ENCODE measurements at places on chromosomes 1 and 21.

- no peak for DNase-seq
Observed at GRCh38 chr1:50750021-50750619, 209.9 kb downstream of the FAF1 start.

DNA sequence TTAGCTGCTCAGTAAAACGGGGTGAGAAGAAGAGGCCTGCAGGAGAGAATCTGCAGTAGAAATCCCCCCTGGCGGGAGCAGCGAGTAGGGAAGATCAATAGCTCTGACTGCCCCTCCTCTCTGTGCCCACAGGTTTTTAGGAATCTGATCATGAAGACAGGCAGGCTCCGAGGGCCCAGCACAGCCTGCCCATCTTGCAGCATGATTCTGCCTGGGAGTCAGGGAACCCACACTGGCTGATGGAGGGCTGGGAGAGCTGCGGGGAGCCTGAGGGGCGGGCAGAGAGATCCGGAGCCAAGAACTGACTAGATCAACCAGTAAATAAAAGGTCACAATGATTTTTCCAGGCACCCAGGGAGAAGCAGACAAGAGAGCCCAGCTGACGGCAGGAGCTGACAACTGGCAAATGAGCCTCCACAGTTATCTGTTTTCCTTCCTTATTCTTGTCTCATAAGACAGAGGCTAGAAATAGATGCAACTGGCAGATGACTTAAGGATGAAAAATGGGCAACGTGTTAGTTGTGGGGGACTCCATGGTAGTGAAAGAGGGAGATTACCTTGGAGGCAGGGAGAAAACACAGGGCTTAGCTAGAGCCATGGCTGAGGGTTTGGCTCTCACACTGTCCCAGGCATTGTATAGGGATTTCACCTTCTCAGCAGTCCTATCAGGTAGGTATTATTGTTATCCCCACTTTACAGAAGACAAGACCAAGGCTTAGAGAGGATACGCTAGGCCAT is 116.2 kb downstream of the PLXNA2 start:
- DNase-seq, result no peak

DNA sequence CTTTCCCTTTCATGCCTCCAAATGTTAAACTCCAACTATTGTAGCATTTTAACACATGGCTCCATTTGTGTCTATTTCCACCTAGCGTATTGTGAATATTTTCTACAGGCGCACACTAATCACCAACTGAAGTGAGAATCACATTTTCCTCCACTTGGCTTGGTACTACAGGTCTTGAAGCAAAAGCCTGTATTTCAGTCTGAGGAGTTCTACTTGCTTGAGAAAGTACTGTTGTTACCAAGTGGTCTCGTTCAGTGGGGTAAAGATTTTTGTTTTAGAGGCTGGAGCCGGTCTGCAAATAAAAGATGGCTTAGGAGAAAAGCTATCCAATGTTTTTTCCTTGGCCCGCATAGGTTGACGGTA is 550 bp upstream of the PTBP2 start:
- DNase-seq, result no peak

- no peak for DNase-seq
Observed at GRCh38 chr1:81443288-81443687, 357.4 kb upstream of the ADGRL2 start.

- no peak for DNase-seq
Observed at GRCh38 chr21:38202811-38203210, 54.0 kb upstream of the KCNJ15 start.

DNA sequence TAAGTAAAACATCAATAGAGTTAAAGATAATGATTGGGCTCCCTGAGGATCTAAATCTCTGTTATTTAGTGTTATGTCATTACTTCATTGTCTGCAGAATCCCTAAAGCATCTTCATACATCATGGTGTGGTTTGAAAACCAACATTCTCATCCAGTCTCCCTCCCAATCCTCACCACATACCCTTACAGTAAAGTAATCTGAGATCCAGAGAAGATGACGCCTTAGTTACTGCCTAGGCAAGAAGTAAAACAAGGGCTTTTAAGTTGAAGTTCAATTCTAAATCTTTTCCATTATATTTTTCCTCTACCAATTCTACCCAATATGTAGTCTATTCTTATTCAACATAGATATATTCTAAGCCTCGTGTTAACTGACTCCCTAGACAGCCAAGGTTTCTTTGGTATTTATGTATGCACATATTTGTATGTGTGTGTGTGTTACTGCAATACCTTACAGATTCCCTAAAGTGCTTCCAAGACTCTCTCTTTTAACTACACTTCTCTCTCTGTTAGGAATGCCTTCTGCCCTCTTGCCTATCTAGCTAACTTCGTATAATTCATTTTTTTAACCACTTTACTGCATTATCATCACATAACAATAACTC is 17.3 kb downstream of the DPH5 start:
- DNase-seq, result no peak

DNA sequence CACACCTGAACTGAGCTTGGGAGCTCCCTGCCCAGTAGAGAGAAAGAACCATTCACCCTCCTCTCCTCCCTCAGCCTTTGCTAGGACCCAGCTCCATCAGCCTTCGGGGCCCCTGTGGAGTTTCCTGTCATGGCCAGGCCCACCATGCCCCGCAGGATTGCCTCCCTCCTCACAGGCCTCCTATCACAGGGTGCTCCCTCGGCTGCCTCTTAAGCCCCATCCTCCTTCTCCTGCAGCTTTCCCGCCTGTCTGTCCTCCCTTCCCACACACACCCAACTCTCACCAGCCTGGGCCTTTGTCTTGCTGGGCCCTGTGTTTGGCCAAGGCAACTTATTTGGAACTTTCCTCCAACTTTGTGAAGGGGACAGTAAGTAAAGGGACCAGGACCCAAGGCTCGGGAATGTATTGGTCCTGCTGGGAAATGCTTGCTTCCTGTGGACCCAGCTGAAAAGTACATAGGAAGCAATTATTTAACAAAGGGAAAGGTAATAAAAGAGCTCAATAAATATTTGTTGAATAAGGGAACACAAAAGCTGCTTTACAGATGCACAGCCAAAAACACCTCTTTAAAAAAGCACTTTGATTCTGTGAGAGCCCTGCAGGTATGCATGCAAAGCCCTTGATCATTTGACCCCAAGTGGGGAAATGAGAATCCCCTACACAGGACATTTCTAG is 31.6 kb upstream of the TENT5C start:
- no peak for DNase-seq

DNA sequence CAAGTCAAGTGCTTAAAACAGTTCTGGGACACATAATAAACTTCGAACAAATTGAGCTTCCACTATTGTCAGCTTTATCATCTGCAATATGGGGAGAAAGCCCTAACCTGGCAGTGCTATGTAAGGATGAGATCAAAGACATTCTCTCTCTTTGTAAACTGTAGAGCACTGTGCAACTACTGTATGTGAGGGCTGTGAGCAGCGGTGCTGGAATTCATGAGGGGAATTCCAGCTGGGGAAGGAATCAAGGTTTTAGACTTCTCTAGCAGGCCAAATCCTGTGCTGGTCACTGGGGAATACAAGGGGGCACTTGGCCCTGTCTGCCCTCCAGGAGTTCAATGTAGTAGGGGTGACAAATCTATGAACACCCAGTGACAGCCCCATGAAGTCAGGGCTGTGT is 9.3 kb downstream of the FAM151A start:
- DNase-seq, result no peak

DNA sequence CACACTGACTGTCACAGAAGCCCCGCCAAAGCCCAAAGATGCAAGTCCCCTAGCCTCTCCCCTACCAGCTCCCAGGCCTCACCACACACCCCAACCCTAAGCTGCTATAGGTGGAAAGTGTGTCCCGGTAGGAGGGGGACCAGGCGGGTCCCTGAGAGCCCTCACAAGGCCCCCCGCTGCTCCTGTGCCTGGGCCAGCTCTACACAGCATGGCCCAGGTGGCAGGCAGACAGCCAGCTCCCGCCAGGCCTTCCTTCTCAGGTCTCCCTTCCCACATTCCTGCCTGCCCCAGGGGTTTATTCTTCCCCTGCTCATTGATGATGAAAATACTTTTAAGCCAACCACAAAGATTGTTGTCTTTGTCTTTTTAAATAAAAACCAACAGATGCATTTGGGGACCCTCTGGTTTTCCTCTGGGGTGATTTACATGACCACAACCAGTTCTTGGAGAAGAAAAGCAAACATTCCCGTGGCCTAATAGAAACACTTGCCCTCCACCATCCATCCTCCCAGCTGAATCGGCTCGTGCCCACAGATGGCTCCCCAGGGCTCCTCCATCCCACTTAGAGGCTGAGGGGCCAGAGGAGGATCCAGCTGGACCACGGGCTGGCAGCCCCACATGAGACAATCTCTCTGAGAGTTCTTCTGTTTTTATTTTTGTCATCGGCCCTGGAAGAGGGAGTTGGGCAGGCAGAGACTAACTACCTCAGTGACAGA is 93.1 kb downstream of the DMRTB1 start:
- no peak for DNase-seq

GRCh38 chr1:226679262-226679661 is 59.8 kb downstream of the ITPKB start:
- DNase-seq, result no peak

- no peak for DNase-seq
Observed at GRCh38 chr1:245232931-245233330, 78.1 kb downstream of the KIF26B start.

DNA sequence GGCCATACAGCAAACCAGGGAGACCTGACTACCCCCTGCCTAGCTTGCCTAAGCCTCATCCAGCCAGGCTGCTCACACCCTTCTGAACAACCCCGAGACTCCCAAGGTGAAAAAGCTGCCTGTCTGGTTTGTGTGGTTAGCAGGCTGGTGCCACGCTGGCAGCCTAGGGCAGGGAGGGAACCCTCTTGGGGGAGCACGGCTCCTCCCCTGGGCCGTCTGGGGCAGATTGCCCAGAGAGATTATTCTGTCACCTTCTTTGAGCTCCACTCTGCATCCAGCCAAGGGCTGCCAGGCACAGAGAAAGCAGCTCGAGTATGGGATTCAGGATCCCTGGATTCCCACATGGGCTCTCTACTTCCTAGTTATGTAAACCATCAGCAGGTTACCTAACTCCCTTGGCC is 27.5 kb upstream of the TCEA3 start:
- no peak for DNase-seq

GRCh38 chr1:3304692-3305091 is 149.8 kb upstream of the ARHGEF16 start:
- no peak for DNase-seq

- DNase-seq, result no peak
Observed at GRCh38 chr1:18633422-18634155, 2.9 kb downstream of the PAX7 start.

DNA sequence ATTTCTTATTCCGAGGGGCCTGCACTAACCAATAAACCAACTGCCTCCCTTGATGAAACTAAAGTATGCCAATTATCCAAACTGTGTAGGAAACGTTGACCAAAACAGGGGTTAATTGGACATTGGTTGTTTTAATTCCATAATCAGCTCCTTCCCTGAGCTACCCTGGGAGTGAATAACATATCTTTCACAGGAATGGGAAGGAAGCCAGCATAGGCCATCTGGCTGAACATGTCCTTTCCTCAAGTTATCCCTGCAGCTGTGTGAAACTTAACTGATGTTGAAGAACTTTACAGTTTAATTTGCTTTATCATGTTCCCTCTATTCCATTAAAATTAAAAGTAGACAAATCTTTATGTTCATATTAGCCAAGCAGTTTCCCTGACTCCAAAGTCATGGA is 75.4 kb downstream of the NRIP1 start:
- no peak for DNase-seq

GRCh38 chr1:183945428-183946319 is 91.9 kb downstream of the COLGALT2 start:
- no peak for DNase-seq

DNA sequence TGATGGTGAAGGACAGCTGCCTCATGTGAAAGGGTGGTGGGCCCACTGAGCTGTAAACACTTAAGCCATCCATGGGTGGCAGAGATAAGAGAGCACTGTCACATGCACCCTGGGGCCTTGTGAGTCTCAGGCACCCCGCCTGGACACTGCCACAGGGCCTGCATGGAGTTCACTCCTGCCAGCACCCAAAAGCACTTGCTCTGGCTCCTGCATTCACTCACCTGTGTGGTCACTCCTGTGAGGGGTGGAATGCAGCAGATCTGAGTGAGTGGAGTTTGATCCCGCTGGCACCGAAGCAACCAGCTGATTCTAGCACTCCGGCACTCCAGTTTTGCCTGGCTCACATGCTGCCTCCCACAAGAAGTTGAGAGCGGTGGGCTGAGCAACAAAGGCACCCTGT is 1142.1 kb upstream of the PRMT6 start:
- no peak for DNase-seq

GRCh38 chr1:190320952-190321351 is 156.7 kb downstream of the BRINP3 start:
- DNase-seq, result no peak

DNA sequence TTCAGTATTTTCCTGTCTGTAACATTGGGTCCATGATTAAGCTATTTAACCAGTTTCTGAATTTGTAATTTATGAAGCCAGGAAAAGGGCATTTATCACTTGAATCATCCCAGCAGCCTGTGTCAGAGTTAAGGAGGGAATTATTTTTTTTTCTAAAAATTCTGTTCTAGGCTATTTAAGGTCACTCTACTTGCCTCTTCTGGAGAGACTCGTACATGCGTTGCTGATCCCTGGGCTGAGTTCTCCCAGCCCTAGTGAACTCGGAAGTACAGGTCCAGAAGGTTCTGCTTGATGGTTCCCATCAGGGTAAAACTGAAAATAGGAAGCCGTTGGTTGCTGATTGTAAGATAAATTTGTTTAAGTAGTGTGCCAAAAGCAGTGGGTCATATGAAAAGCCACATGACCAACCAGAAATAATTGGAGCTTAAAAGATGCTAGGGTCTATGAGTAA is 90.7 kb downstream of the GPR88 start:
- no peak for DNase-seq

DNA sequence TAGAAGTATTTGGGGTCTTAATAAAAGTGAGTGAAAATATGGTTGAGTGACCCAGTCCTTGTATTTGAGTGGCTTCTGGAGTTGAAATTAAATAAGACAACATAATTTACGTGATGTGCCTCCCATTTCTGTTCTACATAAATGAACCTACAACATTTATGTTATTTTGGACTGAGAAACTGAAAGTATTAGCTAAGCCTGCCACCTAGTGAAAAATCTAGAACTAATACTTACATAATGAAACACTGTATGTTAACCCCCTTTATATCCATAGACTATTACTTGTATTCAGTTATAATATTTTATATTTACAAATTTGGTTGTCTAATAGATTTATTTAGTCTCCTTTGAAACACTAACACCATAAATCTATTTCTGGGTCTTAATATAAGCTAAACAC is 298.9 kb downstream of the KCNT2 start:
- DNase-seq, result no peak

DNA sequence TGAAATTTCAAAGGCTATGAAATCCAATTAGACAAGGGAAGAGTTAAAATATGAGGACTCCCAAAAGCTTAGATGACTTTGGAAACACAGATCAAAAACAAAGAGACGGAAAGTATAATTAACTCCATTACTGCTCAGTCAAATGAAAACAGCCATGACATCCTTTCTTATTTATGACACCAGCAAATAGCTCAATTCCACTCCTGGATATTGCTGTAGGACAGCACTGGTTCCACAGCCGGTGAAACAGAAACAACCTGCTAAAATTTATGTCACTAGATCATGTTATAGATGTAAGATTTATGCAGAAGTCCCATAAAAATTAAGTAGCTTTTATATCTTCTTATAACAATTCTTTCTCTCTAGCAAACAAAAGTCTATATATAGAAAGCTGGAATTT is 65.6 kb upstream of the RRP15 start:
- no peak for DNase-seq

GRCh38 chr1:230975636-230976035 is 3.0 kb downstream of the TTC13 start:
- no peak for DNase-seq

- DNase-seq, result no peak
Observed at GRCh38 chr1:55725378-55725777, 510.2 kb upstream of the USP24 start.

- no peak for DNase-seq
Observed at GRCh38 chr1:197577580-197577979, 197.7 kb downstream of the DENND1B start.

All from cortex of kidney (tissue), 1 donor.